ENCODE measurements at places on chromosomes 4 and X. TPM values are rescaled to one million over a fixed set of nuclear protein-coding genes. Genes with fewer than 3 reads are reported as not detected.

GPC3 gene
- total RNA-seq = not detected

TRIM2 gene
- 0.69 TPM for total RNA-seq

CDKL2 gene
- 0.84 TPM for total RNA-seq

POU4F2 gene
- not detected for total RNA-seq

RAP1GDS1 gene
- 26.6 TPM for total RNA-seq

SMR3B gene
- total RNA-seq = not detected

ATOH1 gene
- not detected for total RNA-seq

RBMXL3 gene
- total RNA-seq = not detected

SATL1 gene
- total RNA-seq = not detected

CHRDL1 gene
- total RNA-seq = 0.06 TPM

MAGEA6 gene
- 12.9 TPM for total RNA-seq

DKC1 gene
- 153 TPM for total RNA-seq

TENM3 gene
- total RNA-seq = 1.5 TPM

DKK2 gene
- total RNA-seq = not detected

CXXC4 gene
- total RNA-seq = not detected

NLGN4X gene
- not detected for total RNA-seq

SPANXD gene
- not detected for total RNA-seq

CCSER1 gene
- total RNA-seq = not detected

PRKX gene
- total RNA-seq = 20.4 TPM

SOWAHD gene
- total RNA-seq = 0.21 TPM

DCHS2 gene
- not detected for total RNA-seq

MORC4 gene
- 35.1 TPM for total RNA-seq

RAI2 gene
- 0.14 TPM for total RNA-seq

Measured in A549 treated with CORT108297 at 1 μM for 4 hours (cell line).